Subcutaneous adipose tissue (tissue), 4 donors: ENCODE measurements at places on chromosomes 12 and 14. TPM values are rescaled to one million over a fixed set of nuclear protein-coding genes. Genes with fewer than 3 reads are reported as not detected.

The POLR3B gene
- 6.4 TPM for total RNA-seq

The TMEM229B gene
- 1.4 TPM for total RNA-seq

The PPP4R4 gene
- total RNA-seq = 0.38 TPM

The LRP10 gene
- total RNA-seq = 38.8 TPM

The SLC25A47 gene
- not detected for total RNA-seq
